ENCODE measurements at places on chromosomes 13 and 19.

DNA sequence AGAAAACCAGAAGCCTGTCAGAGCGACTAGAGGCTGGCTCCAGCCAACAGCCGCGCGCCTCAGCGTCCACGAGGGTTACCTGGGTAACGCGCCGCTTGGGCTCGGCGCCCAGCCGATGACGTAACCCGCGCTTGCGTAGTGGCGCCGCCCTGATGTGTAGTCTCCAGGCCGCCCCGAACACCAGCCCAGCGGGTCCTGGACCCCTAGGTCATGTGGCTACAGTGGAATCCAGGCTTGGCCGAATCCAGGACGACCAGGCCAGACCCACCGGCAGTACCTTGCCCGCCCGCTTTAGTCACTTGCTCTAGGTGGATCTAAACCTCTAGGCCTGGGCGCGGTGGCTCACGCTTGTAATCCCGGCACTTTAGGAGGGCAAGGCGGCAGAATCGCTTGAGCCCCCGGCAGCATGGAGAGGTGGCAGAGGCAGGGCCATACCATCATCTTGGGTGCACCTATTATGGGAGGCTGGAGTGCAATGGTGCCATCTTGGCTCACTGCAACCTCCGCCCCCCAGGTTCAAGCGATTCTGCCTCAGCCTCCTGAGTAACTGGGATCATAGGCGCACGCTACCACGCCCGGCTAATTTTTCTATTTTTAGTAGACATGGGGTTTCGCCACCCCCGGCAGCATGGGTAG, 7.2 kb upstream of the ZNF606 start:
- peak; percentile 66 for DNase-seq

- no peak for DNase-seq
Measured at GRCh38 chr19:33488826-33489225, 32.8 kb downstream of the PEPD start.

GRCh38 chr19:40687525-40688016, 2.9 kb downstream of the NUMBL start:
- DNase-seq, result peak; percentile 32

DNA sequence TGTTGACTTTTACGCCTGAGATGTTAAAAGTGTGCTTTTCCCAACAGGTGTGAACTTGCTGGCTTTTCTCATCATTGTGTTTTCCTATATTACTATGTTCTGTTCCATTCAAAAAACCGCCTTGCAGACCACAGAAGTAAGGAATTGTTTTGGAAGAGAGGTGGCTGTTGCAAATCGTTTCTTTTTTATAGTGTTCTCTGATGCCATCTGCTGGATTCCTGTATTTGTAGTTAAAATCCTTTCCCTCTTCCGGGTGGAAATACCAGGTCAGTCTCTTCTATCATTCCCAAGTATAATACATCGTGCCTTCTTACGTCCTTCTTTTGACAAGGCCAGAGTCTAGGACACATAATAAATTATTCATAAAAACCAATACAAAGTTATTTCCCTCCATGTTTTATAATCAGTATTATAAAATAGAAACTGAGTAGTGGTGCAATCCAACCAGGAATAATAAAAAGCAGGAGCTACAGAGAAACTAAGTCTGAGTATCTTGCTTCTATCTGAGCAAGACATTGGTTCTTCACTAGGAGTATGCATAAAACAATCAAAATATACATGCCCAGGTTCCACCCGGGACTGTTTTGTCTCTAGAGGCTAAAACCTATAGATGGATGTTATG, 57.9 kb downstream of the RXFP2 start:
- no peak for DNase-seq
